ENCODE measurements at places on chromosomes 11 and 22.

DNA sequence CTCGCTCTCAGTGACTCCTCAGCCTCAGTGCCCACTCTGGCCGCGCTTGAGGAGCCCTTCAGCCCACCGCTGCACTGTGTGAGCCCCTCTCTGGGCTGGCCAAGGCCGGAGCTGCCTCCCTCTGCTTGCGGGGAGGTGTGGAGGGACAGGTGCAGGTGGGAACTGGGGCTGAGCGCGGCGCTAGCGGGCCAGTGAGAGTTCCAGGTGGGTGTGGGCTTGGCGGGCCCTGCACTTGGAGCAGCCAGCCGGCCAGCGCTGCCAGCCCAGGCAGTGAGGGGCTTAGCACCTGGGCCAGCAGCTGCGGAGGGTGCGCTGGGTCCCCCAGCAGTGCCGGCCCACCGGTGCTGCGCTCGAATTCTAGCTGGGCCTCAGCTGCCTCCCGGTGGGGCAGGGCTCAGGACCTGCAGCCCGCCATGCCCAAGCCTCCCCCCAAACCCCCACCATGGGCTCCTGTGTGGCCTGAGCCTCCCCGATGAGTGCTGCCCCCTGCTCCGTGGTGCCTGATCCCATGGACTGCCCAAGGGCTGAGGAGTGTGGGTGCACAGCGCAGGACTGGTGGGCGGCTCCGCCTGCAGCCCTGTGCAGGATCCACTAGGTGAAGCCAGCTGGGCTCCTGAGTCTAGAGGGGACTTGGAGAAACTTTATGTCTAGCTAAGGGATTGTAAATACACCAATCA lies 64.2 kb upstream of the NARS2 start:
- no peak for DNase-seq

DNA sequence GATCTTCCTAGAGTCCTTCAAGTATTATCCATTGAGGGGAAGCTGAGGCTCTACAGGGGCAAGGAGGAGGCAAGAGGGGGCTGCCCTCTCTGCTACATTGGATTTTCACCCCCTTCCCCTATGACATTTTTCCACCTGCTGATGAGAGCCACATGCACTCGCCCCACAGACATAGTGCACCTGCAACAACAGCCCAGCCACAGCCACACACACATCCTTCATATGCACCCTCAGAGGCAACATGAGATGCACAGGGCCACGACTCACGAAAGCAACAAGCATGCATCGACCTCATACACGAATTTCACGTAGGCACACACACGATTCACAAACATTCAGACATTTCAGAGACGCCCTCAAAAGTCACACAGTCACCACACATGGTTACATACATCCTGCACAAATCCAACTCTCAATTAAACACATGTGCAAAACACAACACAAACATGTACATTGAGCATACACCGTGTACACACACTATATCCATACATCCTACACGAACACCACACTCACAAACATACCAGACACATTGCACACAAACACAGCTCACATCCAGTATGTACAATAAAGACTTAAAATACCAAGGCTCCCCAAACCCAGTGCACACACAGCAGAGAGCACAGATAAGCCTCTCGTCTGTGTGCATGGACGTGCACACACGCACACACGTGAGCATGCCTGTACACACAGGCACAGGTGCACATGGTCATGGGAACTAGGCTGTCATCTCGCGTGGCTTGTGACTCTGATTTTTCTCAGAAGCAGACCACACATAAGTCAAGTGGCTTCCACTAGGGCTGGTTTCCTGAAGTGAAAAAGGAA lies 6.3 kb upstream of the LRRC32 start:
- no peak for DNase-seq

GRCh38 chr11:103367650-103368049 lies 258.4 kb downstream of the DYNC2H1 start:
- no peak for DNase-seq

GRCh38 chr11:117502015-117502778 lies 174.5 kb downstream of the CEP164 start:
- DNase-seq = no peak

GRCh38 chr11:32450372-32450771 lies 15.0 kb upstream of the WT1 start:
- no peak for DNase-seq

- no peak for DNase-seq
These were observed 471.1 kb upstream of the ANO3 start for GRCh38 chr11:25860677-25861450.

- DNase-seq = no peak
These were observed 83.0 kb downstream of the ABTB2 start for GRCh38 chr11:34274712-34275398.

Data from stimulated activated CD4-positive, alpha-beta T cell treated with anti-CD3 and anti-CD28 coated beads, Interleukin-1b, Interleukin-23, amount 100 ng/mL, for 1 hour (primary cell).